ENCODE measurements at places on chromosomes 1 and 21.

GRCh38 chr1:245272676-245273075 lies 117.9 kb downstream of the KIF26B start:
- no peak for DNase-seq

DNA sequence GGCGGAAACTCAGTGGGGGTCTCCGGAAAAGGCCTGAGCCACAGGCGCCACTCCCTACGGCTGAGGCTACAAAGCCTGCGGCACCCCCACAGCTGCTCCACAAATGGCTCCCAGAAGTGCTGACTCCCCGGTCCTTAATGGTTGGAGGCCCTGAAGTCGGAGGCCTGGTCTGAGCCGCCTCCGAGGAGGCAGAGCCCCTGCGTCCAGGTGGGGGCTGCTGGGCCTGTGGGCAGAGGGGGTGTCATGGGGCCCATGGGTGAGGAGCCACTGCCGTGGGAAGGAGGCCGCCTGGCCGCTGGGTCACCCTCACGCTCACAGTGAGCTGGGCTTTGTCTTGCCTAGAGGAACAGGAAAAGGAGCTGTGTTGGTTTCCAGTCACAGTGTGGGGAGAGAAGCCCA lies 12.4 kb upstream of the COL18A1 start:
- DNase-seq: no peak

DNA sequence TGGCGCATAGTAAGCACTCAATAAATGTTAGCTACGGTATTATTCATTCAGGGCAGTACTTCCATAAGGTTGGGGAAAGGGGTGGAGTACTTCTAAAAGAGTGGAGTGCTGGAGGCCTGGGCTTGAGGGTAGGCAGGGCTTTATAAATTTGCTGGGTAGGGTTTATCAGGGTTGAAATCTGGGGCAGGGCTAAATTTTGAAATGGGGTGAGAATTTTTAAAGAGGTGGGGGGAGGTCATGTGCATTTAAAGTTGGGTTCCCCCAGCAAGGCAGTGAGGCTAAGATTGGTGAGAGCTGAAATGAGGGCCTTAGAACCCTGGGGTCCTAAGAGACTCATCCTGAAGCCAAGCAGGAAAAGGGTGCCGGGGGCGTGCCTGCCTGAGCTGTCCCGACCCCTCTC lies 10.0 kb downstream of the CATSPER4 start:
- DNase-seq: no peak

DNA sequence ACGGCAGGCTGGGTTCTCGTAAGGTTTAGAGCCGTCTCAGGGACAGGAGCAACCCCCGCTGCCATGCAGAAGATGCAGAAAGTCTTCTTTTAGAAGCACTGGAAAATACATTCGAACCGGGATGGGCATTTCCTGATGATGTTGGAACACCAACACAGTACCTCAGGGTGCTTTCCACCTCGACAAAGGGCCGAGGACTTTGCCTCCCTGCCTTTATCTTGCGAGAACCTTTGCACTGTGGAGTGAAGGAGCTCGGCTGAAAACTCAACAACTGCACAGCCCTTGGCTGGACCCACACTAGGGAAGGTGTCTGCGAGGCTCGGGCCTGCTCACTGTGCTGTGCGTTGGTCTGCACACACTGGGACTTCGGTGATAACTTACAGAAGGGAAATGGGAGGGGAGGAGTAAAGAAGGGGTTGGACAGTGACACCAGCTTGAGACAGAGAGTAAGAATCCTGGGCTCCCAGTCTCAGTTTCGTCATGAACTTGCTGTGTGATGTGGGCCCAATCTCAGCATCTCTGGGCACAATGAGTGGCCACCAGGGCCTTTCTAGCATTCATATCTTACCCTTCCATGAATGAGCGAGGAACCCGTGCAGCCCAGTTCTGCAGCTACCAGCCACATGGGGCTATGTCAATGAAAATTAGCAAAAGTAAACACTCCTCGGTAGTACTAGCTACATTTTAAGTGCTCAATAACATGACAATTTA lies 18.2 kb downstream of the RCAN1 start:
- no peak for DNase-seq

DNA sequence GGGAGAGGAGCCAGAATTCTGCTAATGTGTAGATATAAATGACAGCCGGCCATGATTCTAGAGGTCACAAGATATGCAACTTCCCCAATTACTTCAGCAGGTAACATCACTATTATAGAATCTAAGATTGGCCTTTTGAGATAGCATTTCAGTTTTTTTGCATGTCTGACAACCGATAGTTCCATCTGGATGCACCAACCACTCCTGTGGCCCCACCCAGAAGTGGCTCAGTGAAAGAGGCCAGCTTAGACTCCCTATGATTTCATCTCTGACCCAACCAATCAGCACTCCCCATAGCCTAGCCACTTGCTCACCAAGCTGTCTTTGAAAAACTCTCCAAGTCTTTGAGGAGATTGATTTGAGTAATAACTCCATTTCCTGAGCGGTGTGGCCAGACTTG lies 30.3 kb upstream of the NUF2 start:
- no peak for DNase-seq

DNA sequence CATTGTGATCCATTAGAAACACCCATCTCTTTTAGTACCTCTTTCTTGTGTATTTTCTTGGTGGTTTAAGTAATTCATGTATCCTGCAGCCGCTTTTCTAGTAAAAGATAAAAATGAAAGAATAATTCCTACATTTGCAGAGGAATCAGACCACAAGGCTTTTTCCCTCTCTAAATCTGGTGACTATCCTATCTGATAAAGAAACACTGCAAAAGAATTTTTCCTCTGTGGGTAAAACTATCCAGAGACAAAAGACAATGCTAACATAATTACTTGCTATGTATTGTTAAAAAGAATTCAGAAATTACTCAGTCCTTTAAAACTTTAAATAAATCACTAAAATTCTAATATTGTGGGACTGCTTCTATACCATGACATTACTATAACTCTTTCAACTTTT lies 51.0 kb downstream of the PRRX1 start:
- DNase-seq: no peak

DNA sequence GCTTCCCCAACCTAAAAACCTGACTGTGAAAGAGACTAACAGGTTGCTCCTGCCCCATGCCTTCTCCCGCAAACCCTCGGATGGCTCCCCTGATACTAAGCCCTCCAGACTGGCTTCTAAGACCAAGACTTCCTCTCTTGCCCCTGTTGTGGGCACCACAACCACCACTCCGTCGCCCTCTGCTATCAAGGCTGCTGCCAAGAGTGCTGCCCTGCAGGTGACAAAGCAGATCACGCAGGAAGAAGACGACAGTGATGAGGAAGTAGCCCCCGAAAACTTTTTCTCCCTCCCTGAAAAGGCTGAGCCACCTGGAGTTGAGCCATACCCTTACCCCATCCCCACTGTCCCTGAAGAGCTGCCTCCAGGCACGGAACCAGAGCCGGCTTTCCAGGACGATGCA lies 19.3 kb downstream of the PRCC start:
- no peak for DNase-seq

GRCh38 chr21:45954261-45954660 lies 27.3 kb upstream of the COL6A1 start:
- DNase-seq: no peak

- DNase-seq: no peak
Measured at GRCh38 chr1:160629286-160630210, 17.3 kb downstream of the SLAMF1 start.

- DNase-seq: no peak
Measured at GRCh38 chr1:71586030-71586429, 505.2 kb upstream of the ZRANB2 start.

DNA sequence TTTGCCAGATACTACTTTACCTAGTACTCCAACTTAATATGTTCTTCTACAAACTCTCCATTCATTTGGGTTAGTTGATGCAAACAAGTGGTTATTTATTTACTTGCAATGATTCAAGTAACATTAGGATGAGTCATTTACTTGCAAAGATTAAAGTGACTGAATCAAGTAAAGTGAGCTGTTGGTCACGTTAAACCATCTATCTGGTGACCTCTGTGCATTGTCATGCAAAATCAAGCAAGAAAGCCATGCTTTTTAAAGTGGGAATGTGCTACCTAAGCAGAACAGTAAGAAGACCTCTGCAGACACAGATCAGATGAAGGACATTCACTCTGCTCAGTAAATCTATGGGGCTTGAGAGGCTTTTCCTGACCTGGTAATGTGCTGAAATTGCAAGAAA lies 254.7 kb downstream of the LRRIQ3 start:
- DNase-seq: no peak

- no peak for DNase-seq
Measured at GRCh38 chr1:70034403-70034802, 171.0 kb downstream of the LRRC40 start.

DNA sequence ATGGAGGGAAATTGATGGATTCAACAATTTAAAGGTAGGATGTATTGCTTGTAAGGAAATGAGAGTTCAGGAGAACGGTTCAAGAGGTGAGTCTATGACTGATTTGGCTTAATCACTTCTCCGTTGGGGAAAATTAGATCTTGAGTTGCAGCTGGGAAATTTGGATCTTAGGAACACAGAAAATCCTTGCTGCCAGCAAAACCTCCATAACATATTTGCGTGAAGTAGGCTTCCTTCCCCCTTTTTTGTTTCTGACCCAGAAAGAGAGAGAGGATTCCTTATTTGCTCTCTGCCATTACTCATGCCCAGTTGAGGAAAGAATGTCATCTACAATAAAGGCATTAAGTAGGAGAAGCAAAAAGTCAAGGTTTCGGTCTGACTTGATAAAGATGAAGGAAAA lies 73.5 kb upstream of the PDC start:
- no peak for DNase-seq

- DNase-seq: no peak
Measured at GRCh38 chr21:41805038-41805437, 38.2 kb upstream of the RIPK4 start.

- DNase-seq: no peak
Measured at GRCh38 chr1:222754366-222755139, 17.6 kb downstream of the FAM177B start.

GRCh38 chr1:226714148-226714547 lies 24.9 kb downstream of the ITPKB start:
- no peak for DNase-seq

DNA sequence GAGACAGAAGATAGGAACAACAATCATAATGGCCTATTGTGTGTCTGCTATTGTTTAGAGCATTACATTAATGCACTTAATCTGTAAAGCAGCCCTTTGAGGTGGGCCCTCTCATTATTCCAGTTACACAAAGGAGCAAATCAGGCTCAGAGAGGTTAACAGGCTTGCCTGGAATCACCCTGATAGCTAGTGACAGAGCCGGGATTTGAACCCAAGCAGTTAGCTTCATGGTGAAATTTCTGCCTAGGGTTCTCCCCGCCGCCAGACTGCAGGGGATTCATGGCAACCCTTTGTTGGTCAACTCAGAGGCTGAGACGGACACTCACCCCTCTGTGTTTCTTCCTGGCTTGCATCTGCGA lies 7.1 kb downstream of the HEYL start:
- no peak for DNase-seq

- no peak for DNase-seq
Measured at GRCh38 chr1:78408192-78408591, 82.6 kb upstream of the PTGFR start.

GRCh38 chr1:181208083-181208482 lies 119.6 kb downstream of the IER5 start:
- no peak for DNase-seq

DNA sequence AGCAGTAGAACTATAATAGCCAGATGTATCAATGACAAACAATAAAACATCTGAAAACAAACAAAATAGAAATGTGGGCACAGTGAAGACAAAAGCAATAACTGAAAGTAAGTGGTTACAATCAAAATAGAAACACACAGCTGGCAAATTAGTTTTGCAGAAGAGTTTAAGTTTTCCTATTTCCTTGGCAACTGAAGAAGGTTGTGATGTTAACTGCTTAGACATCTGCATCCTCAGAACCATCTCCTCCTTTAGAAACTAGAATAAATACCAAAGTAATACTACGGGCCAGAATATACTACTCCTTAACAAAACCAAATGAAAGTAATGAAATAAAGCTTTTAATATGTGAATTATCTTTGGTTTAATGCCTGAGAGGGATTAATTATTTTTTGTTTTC lies 605.5 kb downstream of the LTN1 start:
- no peak for DNase-seq

DNA sequence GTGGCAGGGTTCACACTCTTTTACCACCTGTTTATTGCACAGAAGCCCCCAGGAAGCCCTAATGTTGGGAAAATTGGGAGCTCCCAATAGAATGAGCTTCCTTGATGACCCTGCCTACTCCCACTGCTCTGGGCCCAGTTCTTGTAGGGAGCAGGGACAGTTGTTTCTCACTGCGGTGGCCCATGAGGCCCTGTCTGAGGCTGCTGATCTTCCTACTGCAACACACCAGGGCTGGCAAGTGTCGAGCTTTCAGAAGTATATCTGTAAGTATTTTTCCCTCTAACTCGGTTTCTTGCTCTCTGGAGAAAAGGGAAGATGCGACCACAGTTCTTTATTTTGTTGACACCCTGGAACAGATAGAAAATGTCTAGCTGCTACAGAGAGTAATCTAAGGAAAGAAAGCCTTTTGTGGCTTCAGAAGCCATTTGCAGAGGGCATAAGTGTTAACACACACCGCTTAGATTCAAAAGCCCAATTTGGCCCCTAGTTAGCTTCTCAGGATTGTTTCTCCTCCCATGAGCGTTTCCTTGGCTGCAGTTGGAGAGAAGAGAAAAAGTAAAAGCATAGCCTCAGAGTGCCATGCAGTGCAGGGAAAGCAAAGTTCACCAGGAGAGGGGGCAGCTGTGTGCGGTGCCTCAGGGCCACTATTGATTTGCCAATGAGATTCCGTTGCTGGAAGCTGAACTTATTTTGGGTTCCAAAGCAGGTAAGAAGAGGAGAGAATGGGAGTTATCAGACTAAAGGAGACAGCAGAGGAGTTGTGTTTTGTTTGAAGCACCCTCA lies 102.6 kb downstream of the SELENOF start:
- DNase-seq: no peak

Data from KG1 (cell line).